ENCODE measurements at places on chromosomes 5 and 9.

DNA sequence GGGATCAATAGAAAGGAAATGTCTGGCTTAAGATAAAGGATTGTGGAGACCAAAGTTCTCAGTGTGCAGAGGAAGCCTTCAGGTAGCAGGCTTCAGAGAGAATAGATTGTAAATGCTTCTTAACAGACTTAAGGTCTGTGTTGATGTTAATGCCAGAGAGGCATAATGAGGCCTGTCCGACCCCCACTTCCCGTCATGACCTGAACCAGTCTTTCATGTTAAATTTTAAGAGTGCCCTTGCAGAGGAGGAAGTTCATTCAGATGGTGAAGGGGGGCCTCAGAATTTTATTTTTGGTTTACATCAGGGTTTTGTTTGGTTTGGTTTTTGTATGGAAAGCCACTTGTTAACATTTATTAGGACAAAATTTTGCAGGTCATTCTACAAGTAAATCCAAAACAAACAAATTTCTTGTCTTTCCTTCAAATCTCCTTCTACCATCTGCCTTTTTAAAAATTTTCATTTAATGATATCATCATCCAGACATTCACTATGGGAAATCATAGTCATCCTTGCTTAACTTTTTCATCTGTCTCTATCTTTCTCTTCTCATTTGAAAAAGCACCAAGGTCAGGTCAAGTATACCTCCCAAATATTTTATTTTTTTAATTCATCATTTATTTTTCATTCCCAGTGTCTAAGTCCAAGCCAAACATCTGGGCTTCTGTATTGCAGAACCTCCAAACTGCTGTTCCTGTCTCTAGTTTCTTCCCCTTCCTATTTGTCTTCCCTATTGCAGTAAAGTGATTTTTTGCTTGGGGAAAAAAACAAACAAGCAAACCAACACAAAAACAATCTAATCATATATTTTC, 6.9 kb upstream of the ABCA1 start:
- DNase-seq: no peak

GRCh38 chr5:179194201-179194910, 134.2 kb downstream of the ZNF354C start:
- no peak for DNase-seq

DNA sequence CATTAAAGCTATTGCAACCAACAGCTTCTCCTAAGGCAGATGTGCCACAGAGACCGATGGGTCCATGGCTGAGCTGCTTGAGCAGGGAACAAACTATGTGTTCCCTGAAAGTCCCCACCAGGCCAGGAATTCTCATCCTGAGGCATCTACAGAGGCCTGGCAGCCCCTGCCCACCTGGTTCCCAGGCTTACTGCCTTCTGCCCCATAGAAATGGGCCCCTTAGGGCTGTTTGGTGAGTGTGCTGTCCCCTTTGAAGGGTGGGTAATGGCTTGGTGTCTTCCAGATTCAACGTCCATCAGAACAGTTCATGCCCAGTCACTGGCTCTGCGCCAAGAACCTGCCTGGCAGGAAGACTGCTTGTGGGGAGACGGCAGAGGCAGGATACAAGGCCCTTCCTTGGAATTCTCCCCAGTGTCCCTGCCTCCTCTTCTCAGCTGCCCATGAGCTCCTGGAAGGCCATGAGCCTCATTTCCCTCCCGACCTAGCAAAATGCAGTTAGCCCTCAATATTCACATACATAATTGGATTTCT, 3.8 kb upstream of the COL27A1 start:
- no peak for DNase-seq

DNA sequence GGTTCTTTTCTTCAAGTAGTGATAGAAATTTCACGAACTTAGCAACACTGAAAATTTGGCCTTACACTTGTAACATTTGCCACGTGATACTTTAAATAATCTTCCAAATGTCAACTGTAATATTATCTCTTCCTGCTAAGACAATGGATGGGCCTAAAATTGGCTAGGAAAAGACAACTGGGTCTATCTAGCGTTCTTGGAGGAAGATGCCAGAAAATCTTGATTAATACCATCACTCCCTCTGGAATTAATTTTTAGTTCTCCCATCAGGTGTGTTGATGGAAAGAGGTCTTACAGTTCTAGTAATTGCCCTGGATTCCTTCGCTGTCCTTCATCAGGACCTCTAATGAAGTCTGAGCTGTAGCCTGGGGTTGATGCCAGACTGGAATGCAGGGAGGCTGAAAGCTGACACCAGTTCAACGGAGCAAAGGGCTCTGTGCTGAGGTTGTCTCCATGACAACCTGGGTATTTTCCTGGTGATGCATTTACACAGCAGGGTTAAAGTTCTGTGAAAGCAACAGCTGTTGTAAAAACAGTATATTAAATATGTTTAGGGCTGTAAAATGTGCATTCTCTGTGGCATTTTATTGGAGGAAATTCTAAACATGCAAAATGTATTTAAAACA, 92.3 kb downstream of the GAS1 start:
- DNase-seq: no peak

GRCh38 chr5:59430066-59430685, 463.4 kb downstream of the PDE4D start:
- DNase-seq: no peak

- DNase-seq: no peak
These were observed 251.9 kb downstream of the NFIB start for GRCh38 chr9:14061936-14062585.

GRCh38 chr9:135283671-135284070, 195.9 kb upstream of the PPP1R26 start:
- DNase-seq: no peak

DNA sequence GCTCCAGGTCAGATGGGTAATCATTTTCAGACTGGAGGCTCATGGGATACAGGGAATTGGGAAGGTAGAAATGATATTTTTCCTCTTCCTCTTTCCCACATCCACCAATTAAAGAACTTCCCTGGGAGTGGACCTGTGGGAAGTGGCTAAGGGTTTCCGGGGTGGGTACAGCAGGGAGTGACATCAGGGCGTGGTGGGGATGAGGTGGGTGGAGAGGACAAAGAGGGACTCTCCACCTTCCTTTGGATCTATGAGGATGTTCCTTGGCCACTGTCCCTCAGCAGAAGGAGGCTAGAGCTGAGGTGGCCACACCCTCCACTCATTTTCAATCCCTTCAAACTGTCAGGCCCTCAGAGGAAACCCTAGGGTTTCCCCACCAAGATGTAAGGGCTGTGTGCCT, 54.7 kb downstream of the IRF1 start:
- no peak for DNase-seq

GRCh38 chr9:119881898-119882297, 512.7 kb upstream of the BRINP1 start:
- no peak for DNase-seq

GRCh38 chr9:92976431-92976830, 29.1 kb downstream of the FGD3 start:
- no peak for DNase-seq

DNA sequence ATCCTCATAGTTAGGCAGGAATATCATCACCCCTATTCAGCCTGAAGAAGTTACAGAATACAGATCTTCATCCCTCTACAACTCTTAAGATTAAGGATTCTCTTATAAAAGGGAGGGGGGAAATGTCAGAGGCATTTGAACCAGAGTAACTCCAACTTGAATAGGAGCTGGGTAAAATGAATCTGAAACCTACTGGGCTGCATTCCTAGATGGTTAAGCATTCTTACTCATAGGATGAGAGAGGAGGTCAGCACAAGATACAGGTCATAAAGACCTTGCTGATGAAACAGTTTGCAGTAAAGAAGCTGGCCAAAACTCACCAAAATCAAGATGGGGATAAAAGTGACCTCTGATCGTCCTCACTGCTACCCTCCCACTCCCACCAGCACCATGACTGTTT, 14.4 kb downstream of the FREM1 start:
- DNase-seq: no peak
